ENCODE measurements at places on chromosomes 1 and 21.
A peak's percentile ranks its signal among the peaks of the same experiment; 100 is the strongest.

GRCh38 chr1:181064011-181064623 lies 24.4 kb upstream of the IER5 start:
- H3K27ac ChIP-seq: no peak overlapping the region
- H3K36me3 ChIP-seq: peaks cover 17% of the 10 kb centered on the region
- H3K4me3 ChIP-seq: no peak overlapping the region
- no peak for DNase-seq
- H3K4me1 ChIP-seq: peaks cover 16% of the 10 kb centered on the region

DNA sequence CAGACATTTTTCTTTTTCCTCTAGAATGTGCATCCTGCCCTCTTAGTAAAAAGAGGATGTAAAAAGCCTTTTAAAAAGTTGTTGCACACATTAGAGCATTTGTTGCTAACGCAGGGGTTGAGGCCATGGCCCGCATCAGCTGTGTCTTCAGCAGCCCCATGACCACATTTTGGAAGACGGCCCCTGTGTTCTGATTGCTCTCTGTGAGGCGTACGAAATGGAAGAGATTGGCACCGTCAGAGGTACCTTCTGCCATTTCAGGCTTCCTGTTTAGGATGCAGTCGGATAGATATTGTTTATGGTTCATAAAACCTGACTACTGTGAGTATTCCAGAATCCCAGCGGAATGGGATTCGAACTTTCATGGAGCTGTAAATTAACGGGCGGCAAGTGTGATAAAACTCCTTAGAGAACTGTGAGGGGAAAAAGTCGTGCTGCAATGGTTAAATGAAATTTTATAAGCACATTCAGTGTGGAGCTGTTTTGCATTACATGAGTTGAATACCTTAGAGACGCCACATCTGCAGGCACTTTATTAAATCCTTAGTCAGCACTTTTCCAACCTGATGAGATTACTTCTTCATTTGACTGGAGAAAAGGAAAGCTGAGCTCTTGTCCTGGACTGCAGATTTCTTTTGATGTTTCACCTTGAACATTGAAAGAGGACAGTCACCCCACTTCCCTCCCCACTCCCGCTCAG lies 273.9 kb downstream of the TM2D1 start:
- H3K27ac ChIP-seq: no peak overlapping the region
- no peaks in the 10 kb centered on the region for H3K36me3 ChIP-seq
- no peak for DNase-seq
- peaks cover 3% of the 10 kb centered on the region for H3K4me1 ChIP-seq
- peaks cover 2% of the 10 kb centered on the region for H3K27me3 ChIP-seq

GRCh38 chr1:222749927-222750326 lies 12.9 kb downstream of the FAM177B start:
- H3K27me3 ChIP-seq: peaks cover 13% of the 10 kb centered on the region
- H3K4me1 ChIP-seq: no peaks in the 10 kb centered on the region
- no peaks in the 10 kb centered on the region for H3K36me3 ChIP-seq
- no peak for DNase-seq
- no peak overlapping the region for H3K4me3 ChIP-seq
- no peak overlapping the region for H3K27ac ChIP-seq

DNA sequence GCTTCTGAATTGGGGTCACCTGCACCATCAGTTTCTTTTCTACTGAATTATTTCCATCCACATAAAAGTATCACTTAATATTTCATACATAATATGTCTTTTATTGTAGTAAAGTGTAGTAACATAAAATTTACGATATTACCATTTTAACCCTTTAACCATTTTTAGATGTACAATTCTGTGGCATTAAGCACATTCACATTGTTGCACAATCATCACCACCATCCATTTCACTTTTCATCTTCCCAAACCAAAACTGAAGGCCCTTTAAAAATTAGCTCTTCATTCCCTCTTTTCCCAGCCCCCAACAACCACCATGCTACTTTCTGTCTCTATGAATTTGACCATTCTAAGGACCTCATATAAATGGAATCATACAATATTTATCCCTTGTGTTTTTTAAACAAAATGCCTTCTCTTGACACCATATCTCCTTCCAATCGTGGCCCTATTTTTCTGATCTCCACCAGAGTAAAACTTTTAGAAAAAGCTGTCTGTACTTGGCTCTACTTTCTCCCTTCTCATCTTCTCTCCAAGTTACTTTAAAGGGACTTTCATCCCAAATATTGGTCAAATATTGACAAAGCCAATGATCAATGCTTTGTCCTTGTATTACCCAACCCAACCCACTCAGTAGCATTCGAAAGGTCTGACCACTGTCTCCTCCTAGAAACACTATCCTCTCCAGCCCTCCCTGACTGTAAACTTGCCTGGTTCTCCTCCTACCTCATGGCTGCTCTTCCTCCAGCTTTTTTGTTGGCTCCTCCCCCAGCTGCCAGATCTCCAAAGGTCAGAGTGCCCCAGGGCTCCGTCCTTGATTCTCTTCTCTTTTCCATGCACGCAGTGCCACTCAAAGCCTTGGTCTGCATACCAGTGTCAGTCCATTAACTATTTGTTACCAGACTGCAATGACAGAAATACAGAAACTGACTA lies 44.7 kb downstream of the SLC30A10 start:
- H3K36me3 ChIP-seq: no peaks in the 10 kb centered on the region
- H3K4me1 ChIP-seq: no peaks in the 10 kb centered on the region
- no peak overlapping the region for H3K27ac ChIP-seq

GRCh38 chr1:178912597-178912996 lies 41.7 kb upstream of the ANGPTL1 start:
- no peaks in the 10 kb centered on the region for H3K36me3 ChIP-seq
- H3K4me3 ChIP-seq: no peak overlapping the region
- peaks cover 3% of the 10 kb centered on the region for H3K27me3 ChIP-seq
- no peak overlapping the region for H3K27ac ChIP-seq

- no peaks in the 10 kb centered on the region for H3K27me3 ChIP-seq
- H3K36me3 ChIP-seq: no peaks in the 10 kb centered on the region
- no peak overlapping the region for H3K27ac ChIP-seq
- H3K4me1 ChIP-seq: no peaks in the 10 kb centered on the region
These were observed 82.2 kb upstream of the ACTRT2 start for GRCh38 chr1:2939041-2939552.

GRCh38 chr1:6545276-6546112 lies 8.8 kb downstream of the NOL9 start:
- no peak for DNase-seq
- peaks cover 58% of the 10 kb centered on the region for H3K36me3 ChIP-seq
- H3K27me3 ChIP-seq: no peaks in the 10 kb centered on the region
- peak overlapping the region; percentile 81 for H3K27ac ChIP-seq

DNA sequence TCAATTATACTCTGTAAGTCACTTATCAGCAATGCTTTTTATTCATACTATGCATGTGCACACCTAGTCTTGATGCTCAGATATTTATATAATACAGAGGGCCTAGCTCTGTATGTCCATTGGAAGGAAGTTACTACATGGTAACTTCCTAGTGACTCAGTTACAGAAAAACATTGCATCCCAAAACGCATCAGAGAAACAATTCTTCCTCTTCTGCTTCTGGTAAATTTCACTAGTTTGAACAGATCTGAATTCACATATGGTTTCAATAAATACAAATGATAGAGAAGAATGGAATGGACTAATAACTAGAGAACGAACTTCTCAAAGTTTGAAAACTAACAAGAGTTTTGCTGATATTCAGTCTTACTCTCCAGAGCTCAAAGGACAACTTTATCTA lies 811.3 kb upstream of the ADGRL2 start:
- DNase-seq: no peak
- H3K4me1 ChIP-seq: no peaks in the 10 kb centered on the region
- no peak overlapping the region for H3K4me3 ChIP-seq
- H3K27ac ChIP-seq: no peak overlapping the region

GRCh38 chr1:47701741-47702515 lies 264.1 kb downstream of the FOXD2 start:
- DNase-seq: no peak
- H3K27ac ChIP-seq: no peak overlapping the region
- H3K36me3 ChIP-seq: no peaks in the 10 kb centered on the region

DNA sequence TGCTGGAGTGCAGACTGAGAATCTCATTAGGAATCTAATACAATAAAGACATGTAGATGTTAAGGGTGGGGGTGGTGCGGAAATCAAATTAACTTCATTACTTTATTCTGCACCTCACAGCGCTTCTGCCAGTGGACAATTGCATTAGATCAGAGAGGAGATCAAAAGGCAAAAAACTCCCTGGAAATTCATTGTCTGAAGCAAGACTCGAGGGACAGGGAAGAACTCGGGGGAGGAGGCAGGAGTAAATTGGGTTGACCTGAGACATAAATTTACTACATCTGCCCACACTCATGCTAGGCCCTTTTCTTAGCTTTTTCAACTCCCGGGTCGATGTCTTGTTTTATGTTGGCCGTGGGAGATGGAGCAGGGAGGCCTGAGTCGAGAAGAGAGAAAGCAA lies 315.4 kb downstream of the SPATA17 start:
- no peaks in the 10 kb centered on the region for H3K4me1 ChIP-seq
- H3K27me3 ChIP-seq: no peaks in the 10 kb centered on the region
- H3K27ac ChIP-seq: no peak overlapping the region
- no peak for DNase-seq

DNA sequence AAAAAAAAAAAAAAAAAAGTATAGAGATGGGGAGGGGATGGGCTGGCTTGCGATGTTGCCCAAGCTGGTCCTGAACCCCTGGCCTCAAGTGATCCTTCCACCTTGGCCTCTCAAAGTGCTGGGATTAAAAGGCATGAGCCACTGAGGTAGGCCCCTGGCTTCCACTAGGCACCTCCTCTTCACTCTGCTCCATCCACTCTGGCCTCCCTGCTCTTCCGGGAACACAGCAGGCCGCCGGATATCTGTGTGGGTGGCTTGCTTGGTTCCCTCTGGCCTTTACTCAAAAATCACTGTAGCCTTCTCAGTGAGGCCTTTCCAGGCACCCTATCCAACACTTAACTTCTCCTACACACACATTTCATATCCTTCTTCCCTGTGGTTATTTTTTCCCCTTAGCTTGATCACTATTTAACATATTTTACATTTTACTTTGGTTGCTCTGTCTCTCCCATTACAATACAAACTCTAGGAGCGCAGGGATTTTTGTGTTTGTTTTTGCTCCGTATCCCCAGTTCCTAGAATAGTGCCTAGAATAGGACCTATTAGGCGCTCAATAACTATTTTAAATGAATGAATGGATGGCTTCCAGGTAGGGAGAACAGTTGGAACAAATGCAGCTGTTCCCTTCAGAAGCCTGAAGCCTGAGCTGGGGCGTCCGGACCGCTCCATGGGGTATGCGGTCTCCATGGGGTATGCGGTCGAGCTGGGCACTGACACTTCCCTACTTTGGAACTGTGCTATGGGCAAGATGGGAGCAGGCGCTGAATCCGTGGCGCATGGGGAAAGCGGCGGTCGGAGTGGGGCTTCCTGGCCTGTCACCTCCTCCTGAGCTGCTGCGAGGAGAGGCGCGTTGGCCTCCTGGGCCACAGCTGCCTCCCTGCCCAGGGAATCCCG lies 46.7 kb downstream of the H3-3A start:
- H3K4me3 ChIP-seq: peak overlapping the region; percentile 92
- DNase-seq: no peak
- H3K27ac ChIP-seq: peak overlapping the region; percentile 93
- H3K36me3 ChIP-seq: no peaks in the 10 kb centered on the region

Data from T-helper 2 cell treated with Interferon-gamma antibody and Interleukin-4, amounts not matched to agents 5 μg/mL and 100 μg/mL, for 36 hours (primary cell).